ENCODE measurements at places on chromosomes 6 and 20. TPM values are rescaled to one million over a fixed set of nuclear protein-coding genes. Genes with fewer than 3 reads are reported as not detected.

DNA sequence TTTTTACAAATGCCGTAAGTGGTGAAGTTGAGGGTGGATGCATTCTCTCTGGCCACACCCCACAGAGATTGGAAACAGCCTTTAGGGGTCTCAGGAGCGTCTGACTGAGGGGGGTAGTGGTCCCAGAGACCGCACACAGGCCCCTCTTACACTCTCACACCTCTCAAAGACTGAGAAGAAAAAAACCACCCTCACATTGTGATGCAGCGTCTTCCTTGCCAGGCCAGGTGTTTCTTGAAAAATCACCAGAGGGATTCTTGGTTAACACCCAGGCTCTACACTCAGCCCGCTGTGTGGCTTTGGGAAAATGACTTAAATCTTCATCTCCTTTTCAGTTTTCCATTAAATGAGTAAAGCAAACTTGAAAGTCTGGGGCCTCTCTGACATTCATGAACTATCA lies 115.8 kb upstream of the SPTLC3 start:
- no peaks in the 10 kb centered on the region for H3K27me3 ChIP-seq
- no peaks in the 10 kb centered on the region for H3K36me3 ChIP-seq
- H3K4me3 ChIP-seq = no peak overlapping the region
- DNase-seq = no peak
- no peak overlapping the region for H3K27ac ChIP-seq
- no peaks in the 10 kb centered on the region for H3K4me1 ChIP-seq

DNA sequence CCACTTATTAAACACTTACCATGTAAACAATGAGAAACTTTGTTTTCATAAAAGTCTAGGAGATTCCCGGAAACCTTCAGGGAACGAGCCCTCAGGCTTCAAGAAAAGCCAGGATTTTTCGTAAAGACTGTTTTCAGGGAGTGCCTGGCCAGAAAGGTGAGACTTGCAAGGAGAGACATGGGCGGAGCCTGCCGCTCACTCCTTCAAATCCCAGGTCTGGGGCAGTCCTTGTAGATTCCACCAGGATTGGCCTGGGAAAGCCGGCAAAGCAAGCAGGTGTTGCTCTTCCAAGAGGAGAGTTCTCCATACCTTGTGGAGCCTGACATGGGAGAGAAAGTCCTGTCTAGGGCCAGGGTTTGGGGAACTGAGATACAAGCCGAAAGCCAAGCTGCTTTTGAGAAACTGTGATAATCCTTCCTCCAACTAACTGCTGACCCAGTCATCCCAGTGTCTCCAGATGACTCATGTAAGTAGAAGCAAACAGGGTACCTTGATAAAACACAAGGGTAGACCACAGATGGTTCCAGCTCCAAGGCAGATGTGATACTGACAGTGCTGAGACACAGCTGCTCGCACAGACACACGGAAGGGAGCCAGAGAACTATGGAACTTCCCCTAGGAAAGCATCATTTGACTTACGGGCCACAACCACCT lies 69.4 kb upstream of the NAA20 start:
- H3K4me3 ChIP-seq = no peak overlapping the region
- DNase-seq = peak; percentile 89
- H3K27me3 ChIP-seq = no peaks in the 10 kb centered on the region
- H3K36me3 ChIP-seq = no peaks in the 10 kb centered on the region
- peak overlapping the region; percentile 76 for H3K27ac ChIP-seq

F13A1 gene
- 27.5 TPM for total RNA-seq

GRCh38 chr20:57717797-57718196 lies 8.0 kb upstream of the PMEPA1 start:
- no peak for DNase-seq
- H3K27me3 ChIP-seq = no peaks in the 10 kb centered on the region
- H3K4me3 ChIP-seq = no peak overlapping the region
- peaks cover 21% of the 10 kb centered on the region for H3K4me1 ChIP-seq
- H3K36me3 ChIP-seq = no peaks in the 10 kb centered on the region

ACTL10 gene
- 4.0 TPM for total RNA-seq

DNA sequence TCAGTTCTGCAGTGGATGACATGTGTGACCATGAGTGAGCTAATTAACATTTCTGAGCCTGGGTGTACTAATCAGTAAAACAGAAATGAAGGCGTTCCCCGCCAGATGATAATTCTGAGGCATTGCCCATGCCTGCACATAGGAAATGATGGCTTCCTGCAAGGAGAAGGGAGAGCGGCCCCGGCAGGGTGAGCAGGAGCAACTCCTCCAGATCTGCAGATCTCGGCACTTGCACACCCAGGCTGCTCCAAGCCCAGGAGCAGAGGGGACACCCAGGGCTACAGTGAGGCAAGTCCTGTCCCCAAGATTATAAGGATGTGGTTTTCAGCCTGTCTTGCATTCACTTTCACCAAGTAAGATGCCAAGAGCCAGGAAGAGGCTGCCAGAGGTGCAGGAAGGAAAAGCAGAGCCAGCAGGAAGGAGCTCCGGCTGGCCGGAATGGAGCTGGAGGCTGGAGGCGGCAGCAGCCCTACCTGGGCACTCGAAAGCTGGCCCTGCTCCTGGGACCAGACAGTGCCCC lies 177.5 kb upstream of the CST7 start:
- H3K4me1 ChIP-seq = no peaks in the 10 kb centered on the region
- H3K27me3 ChIP-seq = no peaks in the 10 kb centered on the region
- no peaks in the 10 kb centered on the region for H3K36me3 ChIP-seq

GRCh38 chr6:158047127-158047518 lies 65.5 kb downstream of the SYNJ2 start:
- no peak overlapping the region for H3K4me3 ChIP-seq
- H3K4me1 ChIP-seq = no peaks in the 10 kb centered on the region
- H3K27me3 ChIP-seq = no peaks in the 10 kb centered on the region
- DNase-seq = no peak

TSHZ2 gene
- total RNA-seq = 9.6 TPM

GRCh38 chr20:46682063-46682821 lies 7.0 kb downstream of the TP53RK start:
- H3K36me3 ChIP-seq = no peaks in the 10 kb centered on the region
- H3K4me1 ChIP-seq = peaks cover 38% of the 10 kb centered on the region
- H3K4me3 ChIP-seq = no peak overlapping the region
- H3K27me3 ChIP-seq = no peaks in the 10 kb centered on the region
- no peak overlapping the region for H3K27ac ChIP-seq
